NCI-H446 treated with DMSO at 0.1 percent for 48 hours (cell line): ENCODE measurements at places on chromosomes 7 and 10.

DNA sequence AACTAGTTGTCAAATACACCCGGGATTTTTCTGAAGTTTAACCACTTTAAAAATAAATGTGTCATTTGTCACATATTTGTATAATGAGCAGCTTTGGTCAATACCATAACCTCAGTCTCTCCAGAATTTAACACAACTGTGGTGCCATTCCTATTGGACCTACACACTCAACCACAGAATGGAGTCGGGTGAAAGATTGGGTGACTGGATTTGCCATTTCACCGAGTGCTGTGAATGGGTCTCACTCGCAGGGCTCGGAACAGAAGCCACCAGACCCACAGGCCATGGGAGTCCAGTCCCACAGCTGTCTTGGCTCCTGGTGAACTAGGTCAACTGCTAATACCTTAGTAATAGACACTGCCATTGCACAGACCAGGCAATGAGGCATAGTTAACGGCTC is 298.4 kb downstream of the CCDC3 start:
- no peak for DNase-seq

- DNase-seq, result no peak
These were observed 91.1 kb upstream of the DNAJB12 start for GRCh38 chr10:72445851-72446250.

DNA sequence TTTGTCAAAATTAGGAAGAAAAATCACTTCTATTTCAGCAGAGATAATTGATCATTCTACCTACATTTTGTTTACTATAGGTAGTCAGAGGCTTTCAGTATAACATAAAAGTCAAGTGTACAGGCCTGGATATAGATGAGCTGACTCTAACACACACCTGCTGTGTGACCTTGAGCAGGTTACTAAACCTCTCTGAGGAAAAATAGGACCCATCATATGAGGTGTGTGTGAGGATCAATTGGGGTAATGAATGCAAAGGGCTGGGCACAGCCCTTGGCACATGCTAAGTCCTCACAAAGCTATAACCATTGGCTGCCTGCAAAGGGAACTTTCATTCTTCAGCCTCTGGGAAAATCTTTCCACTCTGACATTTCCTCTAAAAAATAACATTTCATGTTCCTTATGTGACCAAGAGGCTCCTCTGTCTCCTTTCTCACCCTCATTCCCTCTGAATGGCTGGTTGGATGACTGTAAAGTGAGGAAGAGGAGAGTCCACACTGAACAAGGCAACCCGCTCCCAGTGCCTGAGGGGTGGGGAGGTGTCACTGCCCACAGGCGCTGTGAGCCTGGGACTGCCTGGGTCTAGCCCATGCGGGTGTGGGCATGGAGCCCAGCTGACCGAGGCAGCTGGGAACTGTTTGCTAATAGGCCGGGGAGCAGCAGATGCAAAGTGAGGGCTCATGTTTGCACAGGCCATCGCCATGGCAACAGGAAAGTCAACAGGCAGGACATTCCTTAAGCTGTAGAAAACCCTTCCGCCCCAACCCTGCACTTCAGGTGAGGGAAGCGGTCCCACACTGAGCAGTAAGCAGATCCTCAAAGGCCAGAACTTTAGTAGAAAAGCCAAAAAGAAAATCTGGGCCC is 36.8 kb downstream of the MYOF start:
- peak; percentile 42 for DNase-seq

GRCh38 chr7:11343136-11343535 is 369.5 kb downstream of the PHF14 start:
- DNase-seq, result no peak

DNA sequence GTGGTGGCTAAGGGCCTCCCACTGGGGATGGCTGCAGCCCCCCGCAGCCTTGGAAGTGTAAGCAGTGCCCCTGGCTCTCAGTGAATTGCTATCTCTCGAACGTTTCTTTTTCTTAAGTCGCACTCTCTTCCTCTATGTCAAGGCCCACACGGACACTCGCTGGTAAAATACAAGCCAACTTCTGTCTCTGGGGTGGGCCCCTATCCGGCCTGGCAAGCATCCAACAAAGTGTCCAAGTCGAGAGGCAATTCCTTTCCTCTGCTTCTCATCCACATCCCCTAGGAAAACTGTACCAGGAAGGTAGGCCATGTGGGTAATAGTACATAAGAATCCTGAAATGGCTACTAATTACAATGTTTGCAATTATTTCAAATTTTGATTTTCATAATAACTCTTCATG is 194.9 kb upstream of the MGMT start:
- DNase-seq, result no peak

DNA sequence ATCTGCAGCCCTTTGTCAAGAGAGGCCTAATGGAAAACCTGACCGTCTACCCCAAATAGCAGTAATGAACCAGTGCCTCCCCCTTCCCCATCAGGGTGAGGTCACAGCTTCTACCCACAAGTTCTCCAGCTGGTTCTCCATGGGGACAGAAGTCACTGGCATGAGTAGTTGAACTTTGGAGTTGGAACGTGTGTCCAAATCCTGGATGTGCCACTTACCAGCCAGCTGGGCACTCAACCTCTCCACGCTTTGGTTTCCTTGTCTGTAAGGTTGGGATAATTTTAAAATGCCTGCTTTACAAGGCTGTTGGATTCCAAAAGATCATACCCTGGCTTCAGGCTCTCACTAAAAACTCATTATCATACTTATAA is 25.6 kb downstream of the PRLHR start:
- DNase-seq, result no peak

GRCh38 chr10:122460891-122461293 is 461 bp upstream of the HTRA1 start:
- DNase-seq, result no peak

- no peak for DNase-seq
These were observed 12.9 kb upstream of the HOXA2 start for GRCh38 chr7:27115221-27116026.

- DNase-seq, result peak; percentile 66
These were observed 66.4 kb downstream of the ZNF503 start for GRCh38 chr10:75335191-75335590.

DNA sequence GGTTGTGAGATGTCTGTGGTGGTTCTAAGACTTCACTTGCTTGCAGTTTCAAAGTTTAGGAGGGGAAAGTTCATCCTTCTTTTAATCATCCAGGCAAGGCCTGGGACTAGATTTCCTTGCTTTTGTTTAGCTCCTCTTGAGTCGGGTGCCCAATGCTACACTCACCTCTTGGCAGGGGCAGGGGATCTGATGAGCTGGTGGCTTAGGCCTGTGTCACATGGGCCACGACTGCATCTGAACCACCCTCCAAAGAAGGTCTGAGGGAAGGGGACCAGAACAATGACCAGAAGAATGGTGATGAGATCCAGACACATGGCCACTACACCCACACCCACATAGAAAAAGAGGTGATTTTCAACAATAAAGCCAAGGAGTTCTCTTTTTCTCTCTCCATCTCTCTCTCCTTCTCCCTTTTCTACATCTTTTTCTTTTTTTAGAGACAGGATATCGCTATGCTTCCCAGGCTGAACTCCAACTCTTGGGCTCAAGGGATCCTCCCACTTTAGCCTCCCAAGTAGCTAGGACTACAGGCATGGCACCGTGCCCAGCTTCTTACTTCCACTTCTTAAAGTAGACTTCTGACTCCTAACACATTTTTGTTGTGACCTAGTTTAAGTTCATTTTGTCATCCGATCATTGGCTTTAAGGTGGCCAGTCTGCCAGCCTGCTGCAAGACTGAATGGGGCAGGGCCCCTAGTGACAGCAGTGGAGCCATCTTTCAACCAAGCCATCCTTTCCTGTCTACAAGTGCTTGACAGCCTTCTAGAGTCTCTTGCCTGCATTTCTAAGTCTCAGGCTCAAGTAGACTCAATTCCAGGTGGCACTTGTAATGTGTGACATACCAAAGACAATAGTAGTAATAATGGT is 350.9 kb downstream of the RNLS start:
- DNase-seq, result no peak

- no peak for DNase-seq
These were observed 21.2 kb downstream of the FIGNL1 start for GRCh38 chr7:50428911-50429310.

DNA sequence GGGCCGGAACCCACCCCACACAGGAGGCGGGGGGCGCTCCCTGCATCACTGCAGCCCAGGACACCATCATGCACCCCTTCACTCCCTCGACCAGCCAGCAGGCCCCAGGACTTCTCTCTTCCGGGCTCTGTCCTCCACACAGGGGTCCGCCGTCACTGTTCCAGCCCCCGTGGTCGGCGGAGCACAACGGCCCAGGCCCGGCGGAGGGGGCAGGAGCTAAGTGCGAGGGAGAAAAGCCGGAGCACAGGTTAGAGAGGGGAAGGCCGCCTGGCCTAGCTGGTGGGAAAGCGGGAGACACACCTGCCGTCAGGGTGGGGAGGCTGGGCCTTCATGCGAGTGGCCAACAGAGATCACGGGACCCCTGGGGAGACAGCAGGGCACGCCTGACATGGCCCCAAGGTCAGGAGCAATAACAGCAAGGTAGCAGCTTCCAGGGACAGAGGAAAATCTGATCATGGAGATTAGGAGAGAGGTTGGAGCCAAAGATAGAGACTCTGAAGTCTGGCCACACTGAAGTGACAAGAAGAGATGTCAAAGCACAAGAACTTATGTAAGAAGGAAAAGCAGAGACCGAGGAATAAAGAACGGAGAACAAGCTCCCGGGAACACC is 151.1 kb downstream of the MAD1L1 start:
- DNase-seq, result no peak

GRCh38 chr10:86285136-86285790 is 81.3 kb downstream of the GRID1 start:
- no peak for DNase-seq

GRCh38 chr7:105399043-105399725 is 10.5 kb upstream of the SRPK2 start:
- no peak for DNase-seq

GRCh38 chr10:12742771-12743170 is 258.7 kb downstream of the CCDC3 start:
- DNase-seq, result no peak

- no peak for DNase-seq
These were observed 37.1 kb upstream of the EZH2 start for GRCh38 chr7:148921189-148921588.

GRCh38 chr10:97261183-97261582 is 31.3 kb downstream of the ARHGAP19 start:
- DNase-seq, result no peak

GRCh38 chr10:71225291-71226058 is 13.1 kb downstream of the UNC5B start:
- DNase-seq, result peak; percentile 48

- DNase-seq, result no peak
These were observed 4.1 kb downstream of the KCNIP2 start for GRCh38 chr10:101839416-101840063.

DNA sequence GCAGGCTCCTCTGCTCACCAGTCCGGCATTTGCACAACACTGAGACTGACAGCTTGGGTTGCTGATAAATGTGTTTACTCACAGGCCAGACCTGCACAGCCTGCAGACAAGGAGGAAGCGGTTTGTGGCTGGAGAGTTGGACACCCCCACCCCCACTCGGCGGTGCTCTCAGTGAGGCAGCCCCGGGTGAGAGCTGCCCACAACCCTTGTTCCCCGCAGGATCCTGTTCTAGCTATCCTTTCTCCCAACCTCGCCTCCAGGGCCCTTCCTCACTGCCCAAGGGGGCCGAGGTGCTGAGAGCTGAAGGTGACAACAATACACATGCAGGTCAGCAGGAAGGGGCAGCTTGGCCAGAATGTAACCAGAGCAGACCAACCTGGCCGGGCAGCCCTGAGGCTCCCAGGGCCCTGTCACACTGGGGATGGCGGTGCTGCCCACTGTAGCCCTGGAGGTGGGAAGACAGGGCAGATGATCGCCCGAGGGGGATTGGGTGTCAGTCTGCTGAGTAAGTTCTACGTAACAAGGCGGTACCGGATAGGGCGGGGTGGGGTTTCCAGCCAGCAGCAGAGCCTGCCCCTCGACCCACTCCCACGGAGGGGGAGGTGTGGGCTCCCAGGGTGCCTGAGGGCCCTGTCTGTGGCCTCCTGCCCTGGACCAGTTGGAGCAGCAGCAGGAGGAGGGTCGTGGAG is 2.1 kb upstream of the ADAM8 start:
- DNase-seq, result no peak

DNA sequence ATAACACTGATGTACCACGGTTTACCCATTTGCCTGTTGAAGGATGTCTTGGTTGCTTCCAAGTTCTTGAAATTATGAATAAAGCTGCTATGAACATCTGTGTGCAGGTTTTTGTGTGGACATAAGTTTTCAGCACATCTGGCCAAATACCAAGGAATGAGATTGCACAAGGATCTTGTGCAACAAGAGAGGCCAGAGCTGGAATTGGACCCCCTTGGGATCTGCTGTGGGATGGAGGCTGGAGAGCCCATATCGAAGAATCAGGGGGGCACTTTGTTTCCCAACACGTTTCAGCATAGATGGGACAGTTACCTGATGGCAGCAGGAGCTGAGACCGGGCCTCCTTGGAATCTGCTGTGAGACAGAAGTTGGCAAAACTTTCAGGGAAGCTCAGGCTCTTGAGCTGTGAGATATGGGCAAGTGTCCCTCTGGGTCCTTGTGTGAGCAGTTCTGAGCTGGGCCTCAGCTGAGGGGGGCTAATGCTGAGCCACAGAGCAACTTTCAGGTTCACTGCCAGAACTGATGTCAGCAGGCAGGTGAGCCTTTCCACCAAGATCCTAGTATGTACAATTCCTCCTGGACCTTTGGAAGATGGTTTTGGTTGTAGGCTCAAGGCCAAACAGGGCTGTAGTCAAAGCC is 115.2 kb upstream of the RAB18 start:
- DNase-seq, result no peak
